ENCODE measurements at places on chromosomes 5 and 9. TPM values are rescaled to one million over a fixed set of nuclear protein-coding genes. Genes with fewer than 3 reads are reported as not detected.

GRCh38 chr5:99314721-99315120 lies 385.9 kb upstream of the CHD1 start:
- no peak for DNase-seq

PCDHGA11 gene
- total RNA-seq = 3.1 TPM

- no peak for DNase-seq
Observed at GRCh38 chr5:140857987-140858240, 2.2 kb downstream of the PCDHA10 start.

CYSRT1 gene
- total RNA-seq = not detected

DNA sequence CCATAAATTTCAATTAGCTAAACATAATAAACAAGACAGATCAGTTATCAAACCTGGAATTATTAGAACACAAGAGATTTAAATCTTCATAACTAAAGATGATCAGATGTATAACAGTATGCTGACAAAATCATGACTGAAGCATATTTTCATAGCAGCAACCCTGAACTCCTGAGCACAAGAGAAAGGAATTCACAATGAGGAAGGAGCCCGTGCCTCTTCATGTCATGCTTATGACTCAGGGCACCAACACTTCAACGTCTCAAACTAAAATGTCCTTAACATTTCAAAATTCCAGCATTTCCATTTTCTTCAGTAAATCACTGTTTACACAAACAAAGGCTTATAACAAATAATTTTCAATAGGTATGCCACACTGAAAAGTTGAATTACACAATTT lies 6.7 kb downstream of the AP3B1 start:
- no peak for DNase-seq

FRRS1L gene
- total RNA-seq = 3.8 TPM

DNA sequence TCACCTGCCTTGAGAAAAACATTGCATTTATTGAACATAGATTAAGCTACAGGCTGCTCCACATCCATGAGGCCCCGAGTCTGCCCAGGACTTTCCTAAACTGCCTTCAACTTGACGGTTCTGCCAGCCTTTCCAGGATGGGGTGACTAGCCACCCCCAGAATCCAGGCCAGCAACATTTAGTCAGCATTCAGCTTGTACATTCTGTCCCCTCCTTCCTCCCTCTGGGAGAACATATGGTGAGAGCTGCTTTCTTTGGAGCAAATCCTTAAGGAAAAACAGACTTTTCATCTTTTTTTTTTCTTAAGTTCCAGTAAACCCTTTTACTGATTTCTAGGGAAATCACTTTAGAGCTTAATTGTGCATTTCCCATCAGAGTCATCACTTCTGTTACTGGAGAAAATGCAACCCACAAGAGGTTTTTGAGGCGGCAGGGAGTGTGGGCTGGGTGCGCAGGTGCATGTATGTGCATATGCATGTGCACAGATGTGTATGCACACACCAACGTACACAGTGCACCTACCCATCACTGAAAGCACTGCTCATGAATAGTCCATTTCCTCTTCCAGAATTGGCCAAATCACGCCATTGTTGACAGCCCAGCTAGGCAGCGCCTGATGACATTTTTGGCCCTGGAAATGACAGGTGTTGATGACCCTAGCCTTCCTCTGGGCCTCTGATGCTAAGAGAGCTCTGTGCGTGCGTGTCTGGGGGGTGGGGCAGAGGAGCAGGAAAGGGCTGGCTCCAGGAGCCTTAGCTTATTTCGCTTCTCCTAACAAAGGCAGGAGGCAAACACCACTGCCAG lies 145.6 kb downstream of the HSD17B3 start:
- DNase-seq = no peak

DNA sequence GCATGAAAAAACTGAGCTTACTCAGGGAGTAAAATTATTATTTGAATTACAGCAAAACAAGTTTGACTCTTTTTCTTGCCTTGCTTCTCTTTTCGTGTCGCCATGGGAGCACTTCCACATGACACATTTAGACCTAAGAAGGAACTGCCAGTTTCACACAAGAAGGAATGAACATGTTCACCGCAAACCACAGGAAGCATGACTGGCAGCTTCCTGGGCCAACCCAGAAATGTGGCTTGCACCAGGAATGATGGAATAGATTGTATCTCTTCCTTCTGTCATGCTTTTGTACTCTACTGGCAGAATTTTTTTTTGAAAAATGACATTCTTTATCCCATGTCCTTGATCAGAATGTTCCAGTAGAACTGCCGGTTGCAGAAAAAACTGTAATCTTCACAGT lies 32.9 kb upstream of the MAN2A1 start:
- DNase-seq = no peak

KLF9 gene
- total RNA-seq = 56.0 TPM

ARL14EPL gene
- total RNA-seq = not detected

SHOC1 gene
- total RNA-seq = not detected

- no peak for DNase-seq
Observed at GRCh38 chr5:145010834-145011233, 824.3 kb downstream of the PRELID2 start.

DNA sequence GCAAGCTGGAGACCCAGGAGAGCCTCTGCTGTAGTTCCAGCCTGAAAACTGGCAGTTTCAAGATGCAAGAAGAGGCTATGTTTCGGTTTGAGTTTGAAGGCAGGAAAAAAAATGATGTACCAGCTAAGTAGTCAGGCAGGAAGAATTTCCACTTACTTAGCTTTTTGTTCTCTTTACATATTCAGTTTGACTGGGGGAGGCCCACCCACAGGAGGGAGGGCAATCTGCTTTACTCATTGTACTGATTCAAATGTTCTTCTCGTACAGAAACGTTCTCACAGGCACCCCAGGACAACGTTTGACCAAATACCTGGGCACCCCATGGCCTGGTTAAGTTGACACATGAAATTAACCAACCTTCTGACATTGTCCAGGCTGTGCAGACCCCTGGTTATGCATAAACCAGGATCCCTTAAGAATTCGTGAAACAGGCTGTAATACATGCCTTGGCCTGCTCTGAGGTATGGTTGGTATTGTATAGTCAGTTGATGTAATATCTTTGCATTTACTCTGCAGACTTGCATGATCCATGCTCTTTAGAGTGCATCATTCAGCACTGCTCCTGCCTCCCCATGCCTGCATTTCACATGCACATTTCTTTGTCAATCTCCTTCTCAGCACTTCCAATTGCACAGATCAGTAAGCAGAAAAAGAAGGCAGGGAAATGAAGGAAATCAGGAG lies 687.1 kb downstream of the TAF11L14 start:
- no peak for DNase-seq

DNA sequence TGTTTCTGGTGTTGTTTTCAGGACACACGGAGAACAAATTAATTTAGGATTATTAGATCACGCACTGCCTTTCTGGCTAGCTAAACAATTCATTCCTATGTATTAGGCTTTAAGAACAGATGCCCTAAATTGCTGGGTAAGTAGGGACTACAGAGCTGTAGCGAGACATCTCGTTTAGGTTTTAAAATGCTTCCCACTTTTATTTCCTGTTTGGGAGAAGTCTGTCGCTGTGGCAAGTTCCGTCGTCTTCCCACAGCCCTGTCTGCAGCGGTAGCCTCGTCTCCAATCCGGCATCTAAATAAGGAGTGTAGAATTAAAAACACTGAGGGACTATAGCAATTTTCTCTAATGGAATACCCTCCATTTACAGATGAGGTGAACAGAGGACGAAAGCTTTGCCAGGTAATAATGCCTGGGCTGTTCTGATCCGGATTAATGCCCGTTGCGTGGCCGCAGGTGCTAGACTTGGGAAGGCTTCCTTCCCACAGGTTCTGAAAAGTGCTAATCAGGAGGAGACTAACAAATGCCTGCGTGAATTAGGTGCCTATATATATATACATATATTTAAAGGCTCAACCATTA lies 1.3 kb upstream of the TRIM36 start:
- DNase-seq = no peak

DNA sequence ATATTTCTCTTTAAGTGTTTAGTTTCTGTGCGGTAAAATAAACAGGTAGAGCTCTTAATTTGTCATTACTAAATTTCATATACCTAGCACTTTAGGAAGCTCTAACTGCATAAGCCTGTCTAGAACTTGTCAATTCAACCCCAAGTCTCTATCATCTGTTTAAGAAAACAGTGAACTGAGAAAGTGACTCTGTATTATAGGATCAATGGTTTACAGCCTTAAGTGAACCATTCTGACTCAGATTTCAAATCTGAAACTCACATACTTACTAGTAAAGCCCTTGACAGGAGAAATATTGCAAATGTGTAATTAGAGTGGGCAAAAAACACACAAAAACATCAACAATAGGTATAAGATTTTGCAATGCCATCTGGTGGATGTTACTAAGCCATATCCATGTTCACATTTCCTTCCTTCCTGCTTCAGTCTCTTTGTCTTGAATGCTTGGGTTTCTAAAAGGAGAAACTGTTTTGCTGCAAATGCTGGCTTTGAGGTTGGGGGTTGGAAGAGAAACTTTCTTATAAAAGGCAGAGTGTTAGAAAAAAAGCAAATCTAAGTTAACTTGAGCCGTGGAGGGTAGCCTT lies 101.8 kb downstream of the DOCK8 start:
- DNase-seq = no peak

STK32A gene
- 0.27 TPM for total RNA-seq

BTNL3 gene
- 7.4 TPM for total RNA-seq

DNA sequence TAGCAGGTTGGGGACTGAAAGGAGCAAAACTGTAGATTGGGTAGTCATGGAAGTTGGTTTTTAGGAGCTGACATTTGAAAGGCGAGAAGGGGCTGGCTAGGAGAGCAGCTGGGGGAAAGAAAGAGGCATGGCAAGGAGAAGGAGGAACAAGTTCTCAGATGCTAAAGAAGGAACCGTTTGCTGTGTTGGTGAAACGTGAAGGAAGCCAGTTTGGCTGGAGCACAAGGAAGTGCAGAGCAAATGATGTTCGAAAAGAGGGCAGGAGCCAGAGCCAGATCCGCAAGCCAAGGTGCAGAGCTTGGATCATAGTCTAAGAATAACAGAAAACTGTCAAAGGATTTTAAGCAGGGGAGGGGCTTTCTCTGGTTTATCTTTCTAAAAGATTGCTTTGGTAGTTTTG lies 276.6 kb downstream of the ASTN2 start:
- DNase-seq = no peak

- DNase-seq = no peak
Observed at GRCh38 chr5:91271999-91272398, 111.1 kb downstream of the ARRDC3 start.

IL13 gene
- not detected for total RNA-seq

CHSY3 gene
- 1.2 TPM for total RNA-seq

GRCh38 chr9:130316430-130316829 lies 50.9 kb downstream of the HMCN2 start:
- no peak for DNase-seq

FOXI1 gene
- not detected for total RNA-seq

GRCh38 chr5:96538808-96539250 lies 105.8 kb upstream of the PCSK1 start:
- no peak for DNase-seq

DNA sequence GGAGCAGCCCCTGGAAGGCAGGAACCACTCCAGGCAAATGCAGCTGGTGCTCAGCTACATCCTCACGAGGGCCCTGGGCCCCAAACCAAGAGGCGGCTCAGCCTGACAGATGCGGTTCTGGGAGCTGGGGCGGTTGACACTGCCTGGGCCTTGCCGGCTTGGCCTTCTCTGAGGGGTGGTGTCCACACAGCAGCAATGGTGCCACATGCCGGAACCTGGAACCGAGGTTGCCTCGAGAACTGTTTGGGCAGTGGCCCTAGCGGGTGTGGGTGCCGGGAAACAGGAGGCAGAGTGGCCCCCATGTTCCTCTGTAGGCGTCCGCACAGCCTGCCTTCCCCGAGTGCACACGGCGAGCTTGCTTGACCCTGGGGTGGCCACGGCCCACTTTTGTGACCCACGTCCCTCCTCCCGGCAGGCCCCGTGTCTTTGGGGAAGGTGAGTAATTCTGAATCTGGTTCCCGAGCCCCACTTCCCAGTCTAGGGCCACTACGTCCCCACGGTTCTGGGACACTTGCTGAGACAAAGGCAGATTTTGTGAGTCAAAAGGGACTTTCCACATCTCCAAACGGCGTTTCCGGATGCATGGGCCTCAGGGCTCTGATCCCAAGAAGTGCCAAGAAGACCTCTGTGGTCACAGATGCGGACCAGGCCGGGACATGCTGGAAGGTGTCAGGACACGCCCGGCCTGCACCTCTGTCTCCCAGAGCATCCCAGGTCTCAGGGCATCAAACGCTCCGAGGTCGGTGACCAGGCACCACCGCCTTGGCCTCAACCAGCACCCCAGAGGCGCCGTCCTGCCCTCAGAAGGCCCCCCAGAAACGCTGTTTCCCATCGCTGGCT lies 27.7 kb upstream of the SLC12A7 start:
- DNase-seq = no peak

SPATA31A3 gene
- not detected for total RNA-seq

DNA sequence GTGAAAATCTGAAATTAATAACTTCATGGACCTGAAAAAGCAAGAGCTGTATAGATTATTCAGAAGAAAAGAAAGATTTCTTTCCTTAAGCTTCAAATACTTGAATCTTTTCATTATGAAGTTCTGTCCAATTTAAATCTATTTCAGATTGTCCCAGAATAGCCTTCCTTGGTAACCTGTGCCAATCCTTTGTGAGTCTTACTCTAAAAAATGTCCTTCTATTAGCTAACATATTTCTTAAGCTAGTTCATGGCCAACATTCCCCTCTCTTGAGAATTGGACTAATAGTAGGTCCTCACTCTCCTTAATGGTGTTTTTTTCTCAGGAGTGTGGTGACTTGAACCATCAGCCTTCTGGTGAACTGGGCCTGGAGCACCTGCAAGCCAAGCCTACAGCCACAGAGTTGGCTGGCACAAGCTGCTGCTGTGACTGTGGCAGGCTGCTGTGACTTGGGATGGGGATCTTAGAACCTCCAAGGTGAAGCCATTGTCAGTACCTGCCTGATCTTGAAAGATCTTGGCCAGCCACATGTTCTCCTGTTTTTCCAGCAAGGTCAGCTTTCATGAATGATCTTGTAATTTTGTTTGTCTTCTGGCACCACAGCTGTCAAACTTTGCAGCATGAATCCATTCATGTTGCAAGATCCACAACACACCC lies 262.6 kb upstream of the MAP3K1 start:
- DNase-seq = no peak

SHISAL2B gene
- not detected for total RNA-seq

- no peak for DNase-seq
Observed at GRCh38 chr5:139897342-139897741, 101.7 kb downstream of the PSD2 start.

TRPM3 gene
- not detected for total RNA-seq

SLC25A2 gene
- 1.1 TPM for total RNA-seq

SLC34A3 gene
- total RNA-seq = 14.8 TPM

GRXCR2 gene
- total RNA-seq = not detected

PCDHB9 gene
- total RNA-seq = 1.7 TPM

DNA sequence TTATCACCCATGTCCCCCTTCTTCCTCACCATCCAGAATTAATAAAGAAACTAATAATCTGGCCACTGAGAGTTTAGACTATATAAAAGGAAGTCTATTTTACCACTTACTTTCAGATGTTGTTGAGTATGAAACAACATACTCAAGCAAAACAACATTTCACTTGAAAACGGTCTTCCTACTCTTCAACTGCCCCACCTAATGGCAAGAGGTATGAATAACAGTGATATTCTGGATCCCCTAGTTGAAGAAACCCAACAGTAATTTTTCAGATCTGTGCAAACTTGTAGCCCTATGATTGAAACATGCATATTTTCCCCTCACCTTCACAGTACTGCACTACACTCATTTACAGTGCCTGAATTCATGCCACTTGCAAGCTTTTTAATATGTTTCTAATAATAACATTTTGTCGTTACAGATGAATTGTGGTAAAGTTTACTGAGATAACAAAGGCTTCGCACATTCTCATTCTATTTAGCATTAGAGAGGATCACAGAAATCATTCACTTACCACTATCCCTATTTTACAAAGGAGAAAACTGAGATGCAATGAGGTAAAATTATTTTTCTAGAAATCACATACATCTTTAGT lies 267.9 kb upstream of the PDE4D start:
- DNase-seq = no peak
